Naive B cell (primary cell): ENCODE measurements at places on chromosomes 4 and X. TPM values are rescaled to one million over a fixed set of nuclear protein-coding genes. Genes with fewer than 3 reads are reported as not detected.

Gene LINC00632
- polyA plus RNA-seq = not detected

Gene TMEM150C
- polyA plus RNA-seq = not detected

Gene HTN1
- not detected for polyA plus RNA-seq

Gene FAT4
- not detected for polyA plus RNA-seq

Gene SYNPO2
- polyA plus RNA-seq = 0.09 TPM

Gene FATE1
- not detected for polyA plus RNA-seq

Gene OTUD6A
- not detected for polyA plus RNA-seq

Gene PCDH18
- not detected for polyA plus RNA-seq

Gene PRAF2
- polyA plus RNA-seq = 39.0 TPM

Gene CORIN
- 0.12 TPM for polyA plus RNA-seq

Gene ARSH
- not detected for polyA plus RNA-seq

Gene CLDN2
- not detected for polyA plus RNA-seq

Gene ZXDA
- 0.10 TPM for polyA plus RNA-seq
